WERI-Rb-1 (cell line): ENCODE measurements at places on chromosomes 12 and 14.

GRCh38 chr12:24630446-24630845 is 318.5 kb downstream of the BCAT1 start:
- no peak for DNase-seq

- peak; percentile 41 for DNase-seq
Measured at GRCh38 chr12:23221066-23221465, 596.1 kb downstream of the ETNK1 start.

DNA sequence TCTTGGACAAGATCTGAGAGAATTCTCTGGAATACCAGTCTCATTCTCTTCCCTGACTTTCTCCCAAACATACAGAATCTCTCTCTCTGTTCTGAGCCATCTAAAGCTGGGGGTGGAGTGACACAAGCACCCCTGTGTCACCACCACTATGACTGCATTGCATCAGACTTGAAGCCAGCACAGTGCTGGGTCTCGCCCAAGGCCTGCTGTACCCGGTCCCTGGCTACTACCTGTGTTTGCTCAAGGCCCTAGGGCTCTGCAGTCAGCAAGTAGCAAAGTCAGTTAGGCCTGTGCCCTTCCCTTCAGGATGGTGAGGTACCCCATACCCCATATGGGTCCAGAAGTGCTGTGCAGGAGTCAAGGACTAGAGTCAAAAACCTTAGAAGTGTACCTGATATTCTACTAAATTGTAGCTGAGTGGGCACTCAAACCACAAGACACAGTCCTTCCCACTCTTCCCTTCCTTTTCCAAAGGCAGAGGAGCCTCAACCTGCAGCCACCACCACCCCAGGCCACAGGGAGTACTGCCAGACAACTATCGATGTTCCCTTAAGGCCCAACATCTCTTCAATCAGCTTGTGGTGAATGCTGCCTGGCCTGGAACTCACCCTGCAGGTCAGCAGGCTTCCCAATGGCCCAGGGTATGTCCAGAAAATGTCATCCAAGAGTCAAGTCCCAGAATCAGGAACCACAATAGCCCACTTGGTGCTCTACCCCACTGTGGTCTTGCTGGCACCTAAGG is 21.2 kb upstream of the RDH16 start:
- no peak for DNase-seq

- DNase-seq, result no peak
Measured at GRCh38 chr12:69149270-69149669, 90.1 kb upstream of the CPSF6 start.
